ENCODE measurements at places on chromosomes 3 and 15. TPM values are rescaled to one million over a fixed set of nuclear protein-coding genes. Genes with fewer than 3 reads are reported as not detected.

DNA sequence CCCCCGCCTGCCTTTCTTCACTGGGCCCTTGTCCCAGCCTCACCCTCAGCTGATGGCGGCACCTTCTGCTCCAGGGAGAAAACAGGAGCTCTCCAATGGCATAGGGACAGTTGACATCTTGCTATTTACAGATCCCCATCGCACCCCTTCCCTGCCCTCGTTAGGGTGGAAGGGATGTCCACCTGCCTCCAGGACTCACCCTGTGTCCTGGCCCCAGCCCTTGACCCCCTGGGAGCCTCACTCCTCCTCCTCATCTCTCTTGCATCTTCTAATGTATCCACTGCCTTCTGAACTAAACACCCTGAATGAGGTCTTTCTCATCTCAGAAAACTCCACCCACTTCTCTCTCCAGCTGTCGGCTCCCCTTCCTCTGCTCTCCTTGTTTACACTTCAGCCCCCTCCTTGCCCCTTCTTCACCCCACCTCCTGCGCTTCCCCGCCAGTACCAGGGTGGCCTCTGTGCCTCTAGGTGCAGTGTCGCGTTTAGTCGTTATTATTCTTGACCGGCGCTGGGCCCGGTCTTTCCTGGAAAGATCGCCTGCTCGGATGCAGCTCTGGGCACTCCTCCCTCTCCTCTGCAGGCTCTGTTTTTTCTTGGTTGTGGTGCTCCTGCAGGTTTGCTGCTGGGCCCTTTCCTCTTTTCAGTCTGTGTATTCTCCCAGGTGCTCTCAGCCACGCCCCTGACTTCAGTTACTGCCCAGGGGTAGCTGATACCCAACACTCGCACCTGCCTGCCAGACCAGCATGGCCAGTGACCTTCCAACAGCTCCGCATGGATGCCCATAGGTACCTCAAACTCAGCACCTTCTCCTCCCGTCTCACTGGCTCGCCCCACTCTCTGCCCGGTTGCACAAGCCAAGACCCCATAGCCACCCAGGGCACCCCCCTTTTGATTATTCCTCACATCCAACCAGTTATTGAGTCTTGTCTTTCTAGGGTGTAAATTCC, 42.9 kb downstream of the PML start:
- no peak for DNase-seq

B3GALNT1 gene
- 2.3 TPM for total RNA-seq

GRCh38 chr15:33515121-33515520, 204.4 kb downstream of the RYR3 start:
- DNase-seq: no peak

DNA sequence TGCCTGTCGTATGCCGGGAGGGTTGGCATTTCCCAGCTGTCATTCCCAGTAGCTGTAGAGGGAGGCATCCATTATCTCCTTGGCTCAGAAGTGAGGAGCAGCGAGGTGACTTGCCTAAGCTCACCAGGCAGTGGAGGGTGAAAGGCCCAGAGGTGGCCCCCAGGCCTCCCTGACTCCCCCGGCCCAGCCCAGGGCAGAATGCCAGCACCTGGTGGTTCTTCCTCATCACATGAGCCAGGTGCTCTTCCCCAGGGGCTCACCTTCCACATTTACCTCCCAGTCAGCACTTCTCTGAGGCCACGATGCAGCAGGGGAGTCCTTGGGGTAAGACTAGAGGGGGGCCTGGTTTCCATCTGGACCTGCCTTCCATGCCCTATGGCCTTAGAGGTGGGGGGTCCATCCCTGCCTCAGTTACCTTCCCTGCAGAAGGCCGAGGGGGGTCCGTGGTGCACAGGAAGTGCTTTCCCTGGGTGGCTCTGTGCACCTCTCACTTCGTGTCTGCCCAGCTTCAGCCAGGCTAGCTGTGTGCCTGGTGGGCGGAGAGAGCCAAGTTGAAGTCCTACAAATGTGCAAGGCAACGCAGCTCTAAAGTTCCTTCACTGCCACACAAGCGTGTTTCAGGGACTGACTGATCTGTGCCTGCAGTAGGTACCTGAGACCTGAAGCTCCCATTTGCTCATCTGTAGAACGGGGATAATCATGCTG, 70.3 kb upstream of the PLXNA1 start:
- DNase-seq: no peak

GRCh38 chr3:74067296-74067695, 442.6 kb upstream of the PDZRN3 start:
- no peak for DNase-seq

- no peak for DNase-seq
Observed at GRCh38 chr3:87856126-87856525, 202.7 kb downstream of the CGGBP1 start.

NLGN1 gene
- total RNA-seq: 10.7 TPM

GRCh38 chr3:49812916-49813496, 747 bp downstream of the UBA7 start:
- no peak for DNase-seq

GOLGA6D gene
- total RNA-seq: not detected

DNA sequence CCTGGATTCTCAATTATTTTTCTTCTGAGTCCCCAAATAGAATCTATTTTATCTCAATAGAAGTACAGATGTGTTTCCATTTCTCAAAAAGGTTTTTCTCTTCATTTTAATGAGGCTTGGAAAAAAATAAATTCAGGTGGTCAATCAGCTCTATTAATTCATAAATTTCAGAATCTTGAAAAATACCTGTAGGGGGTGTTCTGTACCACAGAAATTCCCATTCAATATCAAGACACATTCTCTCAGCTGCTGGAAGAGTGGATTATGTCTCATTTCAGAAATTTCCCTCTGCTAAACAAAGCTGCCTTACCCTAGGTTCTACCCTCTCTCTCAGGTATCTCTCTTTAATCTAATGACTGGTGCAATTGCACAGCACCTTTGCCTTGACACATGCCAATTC, 1121.2 kb downstream of the SI start:
- DNase-seq: no peak
